GM12892 (cell line): ENCODE measurements at places on chromosomes 4 and X.

- DNase-seq: no peak
Observed at GRCh38 chr4:55721651-55722050, 85.6 kb upstream of the NMU start.

- no peak for DNase-seq
Observed at GRCh38 chrX:109629310-109629709, 4.3 kb upstream of the KCNE5 start.

GRCh38 chr4:86892636-86892960, 376 bp upstream of the C4orf36 start:
- DNase-seq: no peak

DNA sequence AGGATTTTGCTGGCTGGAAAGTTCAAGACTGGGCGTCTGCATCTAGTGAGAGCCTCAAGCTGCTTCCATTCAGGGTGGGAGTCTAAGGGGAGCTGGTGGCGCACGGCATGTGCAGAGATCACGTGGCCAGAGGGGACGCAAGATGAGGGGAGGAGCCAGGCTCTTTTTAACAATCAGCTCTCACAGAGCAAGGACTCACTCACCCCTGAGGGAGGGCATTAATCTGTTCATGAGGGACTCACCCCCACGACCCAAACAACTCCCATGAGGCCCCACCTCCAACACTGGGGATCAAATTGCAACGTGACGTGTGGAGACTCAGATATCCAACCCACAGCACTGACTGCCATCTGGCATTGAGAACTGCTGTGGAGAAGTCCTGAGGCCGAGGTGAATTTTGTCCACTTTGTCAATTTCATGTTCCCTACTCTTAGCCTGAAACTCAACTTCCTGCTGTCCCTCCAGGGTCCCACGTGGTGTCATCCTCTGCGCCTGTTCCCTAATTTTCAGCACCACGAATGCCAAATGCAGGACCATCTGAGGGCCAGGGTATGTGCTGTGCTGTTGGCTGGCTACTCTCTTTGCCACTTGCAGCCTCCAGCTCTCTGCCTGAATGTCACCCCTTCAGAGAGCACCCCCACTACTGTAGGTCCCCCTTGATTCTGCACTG, 5.6 kb downstream of the ZFP92 start:
- no peak for DNase-seq

DNA sequence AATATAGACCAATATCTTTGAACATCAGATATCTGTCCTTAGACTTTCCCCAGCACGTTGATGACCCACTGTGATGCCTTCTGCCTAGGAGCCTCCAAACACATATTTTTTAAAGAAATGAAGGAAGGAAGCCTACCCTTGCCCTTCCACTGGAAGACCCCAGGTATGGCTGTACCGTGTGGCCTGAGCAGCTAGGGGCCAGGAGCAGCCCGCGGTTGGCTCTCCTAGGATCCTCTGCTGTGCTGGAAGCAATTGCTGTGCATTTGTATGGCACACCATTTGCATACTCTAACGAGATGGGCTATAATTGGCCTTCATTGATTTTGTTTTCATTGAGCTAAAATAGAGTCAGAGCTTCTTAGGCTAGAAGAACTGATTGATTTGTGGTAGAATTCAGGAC, 128.8 kb downstream of the GPAT3 start:
- DNase-seq: no peak

DNA sequence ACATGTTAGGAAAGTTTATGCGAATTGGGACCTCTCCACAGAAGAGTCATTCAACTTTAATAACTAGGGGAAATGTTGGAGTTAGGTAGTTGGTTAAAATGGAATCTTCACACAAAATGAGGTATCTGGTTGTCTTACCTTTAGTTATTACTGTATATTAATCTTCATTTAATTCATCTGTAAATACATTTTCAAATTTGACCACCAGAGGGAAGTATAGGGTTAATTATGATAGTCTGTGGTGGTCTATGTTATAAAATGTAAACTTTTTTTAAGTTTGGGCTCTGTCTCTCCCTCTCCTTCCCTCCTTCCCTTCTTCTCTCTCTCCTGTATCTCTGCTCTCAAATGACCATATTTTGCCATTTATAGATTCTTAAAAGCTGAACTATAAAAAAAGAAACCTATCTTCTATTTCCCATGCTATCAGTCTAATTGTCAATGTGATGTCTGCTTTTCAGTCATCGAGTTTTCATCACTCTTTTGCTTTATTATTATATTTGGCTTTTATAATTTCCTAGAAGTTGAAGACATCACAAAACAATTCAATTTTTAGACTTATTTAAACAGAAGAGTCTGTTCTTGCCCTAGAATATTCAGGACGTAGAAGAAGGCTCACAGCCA, 49.8 kb downstream of the TMEM144 start:
- DNase-seq: no peak

- no peak for DNase-seq
Observed at GRCh38 chrX:56572975-56573374, 9.5 kb downstream of the UBQLN2 start.

DNA sequence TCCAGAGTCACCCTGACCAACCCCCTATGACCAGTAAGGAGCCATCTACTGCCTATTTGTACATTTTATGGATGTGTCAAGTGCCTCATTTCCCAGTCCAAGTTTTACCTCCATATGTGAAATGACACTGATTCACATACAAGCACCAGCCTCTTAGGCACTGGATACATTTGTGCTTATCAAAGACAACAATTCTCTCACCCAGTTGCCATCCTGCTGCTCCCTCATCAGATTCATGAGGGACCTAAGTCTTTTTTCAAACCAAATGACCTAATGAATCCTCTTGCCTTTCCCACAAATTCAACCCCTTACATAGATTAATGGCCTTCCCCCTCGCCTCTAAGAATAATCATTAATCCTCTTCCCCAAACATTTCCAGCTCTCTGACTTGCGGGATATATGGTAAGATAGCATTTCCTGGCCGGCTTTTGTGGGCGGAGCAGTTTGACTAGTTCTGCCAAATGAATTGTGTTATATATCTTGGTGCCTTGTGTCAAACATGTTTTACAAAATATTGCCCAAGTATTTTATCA, 233.9 kb downstream of the ARAP2 start:
- no peak for DNase-seq

GRCh38 chr4:13193662-13194061, 290.5 kb downstream of the RAB28 start:
- DNase-seq: no peak

DNA sequence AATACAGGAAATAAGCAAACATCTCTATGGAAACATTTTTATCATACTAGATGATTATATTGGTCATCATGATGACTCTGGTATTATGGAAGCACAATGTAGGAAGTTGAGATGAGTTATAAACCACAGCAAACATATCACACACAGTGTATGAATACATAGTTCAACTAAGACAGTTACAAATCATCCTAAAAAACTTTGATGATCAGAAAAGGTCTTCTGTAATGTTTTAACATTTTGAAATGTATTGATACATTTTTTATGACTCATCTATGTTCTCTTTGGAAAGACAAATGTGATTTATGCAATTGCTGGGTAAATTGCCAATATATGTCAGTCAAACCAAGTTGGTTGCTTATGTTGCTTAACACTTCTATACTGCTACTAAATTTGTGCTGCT, 4.8 kb downstream of the CXCL3 start:
- no peak for DNase-seq

DNA sequence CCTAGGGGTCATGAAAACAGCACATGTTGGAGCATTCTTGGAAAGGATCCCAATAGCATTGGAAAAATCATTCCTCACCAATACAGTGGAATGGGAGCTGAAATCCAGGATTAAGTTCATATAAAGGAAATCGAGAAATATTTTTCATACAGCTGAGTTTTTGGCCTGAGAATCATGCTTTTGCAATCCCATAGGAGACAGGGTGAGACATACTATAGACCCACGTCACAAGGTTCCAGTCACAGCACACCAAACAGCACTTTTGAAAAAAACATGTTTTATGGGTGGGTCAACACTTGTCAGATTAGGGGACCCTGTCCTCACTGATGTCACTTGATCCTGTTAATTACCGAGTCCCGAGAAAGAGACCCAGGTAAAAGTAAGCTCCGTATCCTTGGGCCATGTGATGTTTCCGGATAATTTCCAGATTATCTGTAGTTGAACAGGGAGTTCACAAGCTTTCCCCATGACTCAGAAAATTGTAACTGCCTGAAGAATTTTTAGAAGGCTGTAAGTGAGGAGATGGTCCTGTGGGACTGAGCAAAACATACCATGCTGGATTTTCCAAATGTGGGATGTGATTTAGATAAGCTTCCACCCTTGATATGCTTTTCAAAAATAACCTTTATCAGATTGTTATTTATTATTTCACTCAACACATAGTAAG, 80.9 kb upstream of the TLR3 start:
- DNase-seq: no peak

GRCh38 chr4:3527101-3527913, 4.9 kb downstream of the LRPAP1 start:
- no peak for DNase-seq

DNA sequence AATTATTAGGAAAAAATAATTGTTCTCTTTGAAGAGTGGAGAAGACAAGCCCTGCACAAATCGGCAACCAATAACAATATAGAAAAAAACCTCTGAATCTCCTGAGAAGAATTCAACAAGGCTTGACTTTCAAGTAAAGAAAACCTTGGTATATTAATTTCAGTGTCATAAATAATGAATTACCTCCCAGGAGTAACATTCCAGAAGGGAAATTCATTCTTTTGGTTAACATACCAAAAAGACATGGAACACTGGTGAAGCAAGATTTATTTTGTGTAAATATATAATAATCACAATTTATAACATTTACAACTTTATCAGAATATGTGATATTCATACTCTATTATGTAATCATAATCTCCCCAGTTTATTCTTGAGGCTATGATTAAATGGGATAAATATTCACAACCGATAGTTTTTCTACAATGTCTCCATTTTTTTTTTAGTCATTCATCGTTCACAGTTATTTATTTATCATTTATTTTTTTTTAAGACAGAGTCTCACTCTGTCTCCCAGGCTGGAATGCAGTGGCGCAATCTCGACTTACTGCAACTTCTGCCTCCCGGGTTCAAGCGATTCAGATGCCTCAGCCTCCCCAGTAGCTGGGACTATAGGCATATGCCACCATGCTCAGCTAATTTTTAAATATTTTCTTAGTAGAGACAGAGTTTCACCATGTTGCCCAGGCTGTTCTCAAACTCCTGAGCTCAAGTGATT, 53.0 kb upstream of the RPS6KA6 start:
- DNase-seq: no peak

DNA sequence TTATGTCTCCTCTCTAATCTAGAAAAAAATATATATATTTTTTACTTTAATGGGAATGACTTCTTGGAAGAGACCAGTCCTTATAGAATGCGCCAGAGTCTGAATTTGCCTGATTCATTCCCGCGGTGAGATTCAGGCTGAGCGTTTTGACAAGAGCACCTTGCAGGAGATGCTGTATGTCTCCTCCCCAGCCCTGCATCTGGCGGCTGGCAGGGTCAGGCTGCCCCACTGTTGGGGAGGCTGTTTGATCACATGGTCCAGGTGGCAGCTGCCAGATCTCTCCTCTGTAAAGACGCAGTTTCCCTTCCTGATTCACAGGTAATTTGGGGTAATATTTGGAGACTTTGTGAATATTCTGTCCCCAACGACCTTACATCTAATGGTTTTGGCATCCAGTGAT, 9.7 kb downstream of the PDZD4 start:
- DNase-seq: no peak
